ENCODE measurements at places on chromosomes 1 and 21. TPM values are rescaled to one million over a fixed set of nuclear protein-coding genes. Genes with fewer than 3 reads are reported as not detected.

Gene OR4F29
- 0.25 TPM for total RNA-seq

Gene PIK3CD
- 1.1 TPM for total RNA-seq

Gene DENND1B
- total RNA-seq, result 9.7 TPM

Gene CD1D
- under 0.01 TPM for total RNA-seq

Gene ACTN2
- 2.8 TPM for total RNA-seq

Gene SLC1A7
- total RNA-seq, result 0.13 TPM
